Natural killer cell (primary cell): ENCODE measurements at places on chromosomes 1 and 21. TPM values are rescaled to one million over a fixed set of nuclear protein-coding genes. Genes with fewer than 3 reads are reported as not detected.

DNA sequence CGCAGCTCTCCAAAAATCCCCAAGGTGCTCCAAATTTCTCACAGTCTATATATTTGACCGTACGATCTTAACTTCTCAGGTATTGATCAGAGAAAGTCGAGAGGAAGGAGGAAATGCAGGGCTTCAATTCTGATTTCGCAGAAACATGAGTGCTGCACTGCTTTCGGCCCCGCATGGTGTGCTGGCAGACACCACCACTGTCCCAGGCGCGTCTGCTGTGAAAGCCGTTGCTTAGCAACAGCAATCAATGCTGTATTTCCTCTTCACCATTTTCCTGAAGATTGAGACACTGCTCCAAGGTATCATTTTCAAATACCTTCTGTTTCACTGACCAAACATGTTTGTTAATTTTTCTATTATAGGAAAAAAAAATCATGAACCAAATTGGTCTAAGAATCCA, 296.3 kb downstream of the SMYD3 start:
- H3K27me3 ChIP-seq: no peaks in the 10 kb centered on the region
- H3K36me3 ChIP-seq: no peaks in the 10 kb centered on the region
- no peaks in the 10 kb centered on the region for H3K4me1 ChIP-seq
- no peak overlapping the region for H3K4me3 ChIP-seq
- no peak overlapping the region for H3K27ac ChIP-seq
- DNase-seq: no peak

DNA sequence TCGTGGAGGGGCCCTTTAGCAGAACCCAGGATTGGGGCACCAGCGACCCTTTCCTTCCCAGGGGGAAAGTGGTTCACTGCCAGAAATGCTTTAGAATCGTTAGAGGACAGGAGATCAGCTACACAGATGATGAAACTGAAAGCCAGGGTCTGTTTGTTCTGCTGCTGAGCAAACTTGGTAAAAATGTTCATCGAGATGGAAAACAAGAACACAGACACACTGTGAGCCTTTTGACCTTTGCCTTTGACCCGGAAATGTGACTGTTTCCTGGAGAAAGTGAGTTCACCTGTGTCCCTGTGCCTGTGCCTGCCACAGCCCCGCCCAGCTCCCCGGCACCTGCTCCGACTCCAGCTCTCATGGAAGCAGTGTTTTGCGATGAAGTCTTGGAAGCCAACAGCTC, 234.3 kb downstream of the CAMTA1 start:
- H3K36me3 ChIP-seq: no peaks in the 10 kb centered on the region
- no peak for DNase-seq
- H3K4me1 ChIP-seq: no peaks in the 10 kb centered on the region
- H3K27ac ChIP-seq: no peak overlapping the region
- H3K4me3 ChIP-seq: no peak overlapping the region

GRCh38 chr1:154876842-154877369, 6.8 kb upstream of the KCNN3 start:
- no peaks in the 10 kb centered on the region for H3K4me1 ChIP-seq
- no peaks in the 10 kb centered on the region for H3K36me3 ChIP-seq
- no peak overlapping the region for H3K4me3 ChIP-seq
- no peak overlapping the region for H3K27ac ChIP-seq
- DNase-seq: no peak
- no peaks in the 10 kb centered on the region for H3K27me3 ChIP-seq

DNA sequence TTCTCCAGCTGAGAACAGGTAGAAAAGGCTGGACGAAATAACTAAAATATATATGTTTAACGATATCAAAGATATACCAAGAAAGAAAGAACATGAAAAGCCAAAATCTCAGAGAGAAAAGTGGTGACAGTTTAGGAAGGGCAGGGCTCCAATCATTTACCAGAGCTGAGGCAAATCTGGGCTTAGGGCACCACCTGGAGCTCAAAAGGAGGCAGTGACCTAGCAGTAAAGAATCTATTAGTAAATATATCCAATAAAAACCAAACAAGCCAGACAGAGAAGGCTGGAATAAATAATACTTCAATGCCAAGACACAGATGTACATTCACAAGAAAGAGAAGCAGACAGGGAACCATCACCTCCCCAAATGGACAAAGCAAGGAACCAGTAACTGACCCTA, 43.5 kb downstream of the CHIA start:
- no peaks in the 10 kb centered on the region for H3K36me3 ChIP-seq
- no peak for DNase-seq
- no peaks in the 10 kb centered on the region for H3K27me3 ChIP-seq
- no peak overlapping the region for H3K4me3 ChIP-seq

- peak overlapping the region; percentile 61 for H3K4me3 ChIP-seq
- DNase-seq: peak; percentile 69
- H3K27ac ChIP-seq: peak overlapping the region; percentile 14
- H3K36me3 ChIP-seq: no peaks in the 10 kb centered on the region
These were observed 733 bp downstream of the KDM5B start for GRCh38 chr1:202807451-202807925.

DNA sequence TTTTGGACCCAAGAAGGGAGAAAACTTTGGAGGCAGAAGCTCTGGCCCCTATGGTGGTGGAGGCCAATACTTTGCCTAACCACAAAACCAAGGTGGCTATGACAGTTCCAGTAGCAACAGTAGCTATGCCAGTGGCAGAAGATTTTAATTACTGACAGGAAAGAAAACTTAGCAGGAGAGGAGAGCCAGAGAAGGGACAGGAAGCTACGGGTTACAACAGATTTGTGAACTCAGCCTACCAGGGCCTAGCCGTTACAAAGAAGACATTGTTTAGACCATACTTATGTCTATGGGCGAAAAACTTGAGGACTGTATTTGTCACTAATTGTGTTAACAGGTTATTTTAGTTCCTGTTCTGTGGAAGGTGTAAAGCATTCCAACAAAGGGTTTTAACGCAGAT, 10.4 kb upstream of the ACOT11 start:
- H3K27ac ChIP-seq: no peak overlapping the region
- H3K4me3 ChIP-seq: no peak overlapping the region
- no peaks in the 10 kb centered on the region for H3K27me3 ChIP-seq
- no peak for DNase-seq
- H3K36me3 ChIP-seq: no peaks in the 10 kb centered on the region

- H3K27ac ChIP-seq: no peak overlapping the region
- no peaks in the 10 kb centered on the region for H3K4me1 ChIP-seq
- no peak overlapping the region for H3K4me3 ChIP-seq
- H3K36me3 ChIP-seq: peaks cover 29% of the 10 kb centered on the region
- no peak for DNase-seq
These were observed 7.5 kb downstream of the TAF1A start for GRCh38 chr1:222582099-222582774.

- H3K4me1 ChIP-seq: peaks cover 10% of the 10 kb centered on the region
- H3K27ac ChIP-seq: no peak overlapping the region
- no peaks in the 10 kb centered on the region for H3K36me3 ChIP-seq
- no peak for DNase-seq
These were observed 15.9 kb upstream of the EDN2 start for GRCh38 chr1:41500378-41500777.

GRCh38 chr1:220271706-220272046, 577 bp downstream of the RAB3GAP2 start:
- peak overlapping the region; percentile 91 for H3K27ac ChIP-seq
- peaks cover 7% of the 10 kb centered on the region for H3K36me3 ChIP-seq
- DNase-seq: peak; percentile 39
- H3K4me3 ChIP-seq: peak overlapping the region; percentile 93

DNA sequence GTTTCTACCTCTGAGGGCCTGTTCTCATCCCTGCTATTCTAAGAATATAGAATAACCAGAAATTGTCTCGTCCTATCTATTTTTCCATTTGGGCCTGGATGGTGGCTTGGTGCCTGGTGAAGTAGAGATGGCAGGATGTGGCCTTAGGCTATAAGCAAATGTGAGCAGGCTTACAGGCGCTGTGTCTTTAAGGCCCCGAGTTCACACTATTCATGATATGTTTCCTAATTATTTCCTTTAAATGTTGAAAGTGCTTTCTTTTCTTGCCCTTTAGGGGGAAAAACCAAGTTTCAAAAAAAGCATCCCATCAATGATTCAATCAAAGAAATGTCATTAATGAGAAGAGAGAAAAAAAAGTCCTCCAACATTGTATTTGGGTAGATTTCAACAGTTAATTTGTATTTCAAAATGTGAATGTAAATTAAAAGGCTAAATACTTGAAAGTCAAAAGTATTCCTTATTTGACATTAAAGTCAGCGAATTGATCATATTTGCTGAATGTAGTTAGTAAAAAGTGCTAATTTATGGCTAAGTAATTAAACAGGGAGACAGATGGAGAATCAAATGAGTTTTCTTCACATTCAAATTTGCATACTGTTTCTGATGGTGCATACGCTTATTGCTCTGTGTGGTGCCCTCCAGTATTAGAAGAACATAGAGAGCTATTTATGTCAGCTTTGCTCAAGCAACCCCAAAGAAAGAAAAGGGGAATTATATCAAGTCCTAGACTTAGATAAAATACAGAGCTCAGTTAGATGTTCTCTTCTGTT, 34.0 kb upstream of the HUNK start:
- no peak for DNase-seq
- no peaks in the 10 kb centered on the region for H3K27me3 ChIP-seq
- no peak overlapping the region for H3K4me3 ChIP-seq
- H3K36me3 ChIP-seq: no peaks in the 10 kb centered on the region
- H3K27ac ChIP-seq: no peak overlapping the region

DNA sequence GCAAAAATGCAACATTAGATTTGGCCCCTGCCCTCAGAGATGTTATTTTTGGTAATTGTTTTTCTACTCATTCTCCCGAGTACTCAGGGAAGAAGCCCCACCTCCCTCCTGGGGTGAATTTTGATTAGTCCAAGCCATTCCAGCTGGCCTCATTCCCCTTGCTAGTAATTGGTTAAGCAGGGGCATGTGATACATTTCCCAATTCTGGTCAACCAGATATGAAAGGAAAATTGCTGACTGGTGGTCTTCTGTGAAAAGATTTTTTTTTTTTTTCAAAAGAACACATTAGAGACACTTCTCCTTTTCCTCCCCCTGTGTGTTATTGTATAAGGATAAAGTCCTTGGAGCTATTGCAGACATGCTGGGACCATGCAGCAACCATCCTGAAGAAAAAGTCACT, 71.1 kb upstream of the AKT3 start:
- peaks cover 21% of the 10 kb centered on the region for H3K27me3 ChIP-seq
- no peaks in the 10 kb centered on the region for H3K36me3 ChIP-seq
- no peak for DNase-seq
- H3K27ac ChIP-seq: no peak overlapping the region
- no peak overlapping the region for H3K4me3 ChIP-seq

GRCh38 chr1:37038227-37039093, 4.1 kb upstream of the GRIK3 start:
- no peak overlapping the region for H3K4me3 ChIP-seq
- H3K4me1 ChIP-seq: peaks cover 3% of the 10 kb centered on the region
- H3K27me3 ChIP-seq: peaks cover 7% of the 10 kb centered on the region
- no peaks in the 10 kb centered on the region for H3K36me3 ChIP-seq
- no peak for DNase-seq

DNA sequence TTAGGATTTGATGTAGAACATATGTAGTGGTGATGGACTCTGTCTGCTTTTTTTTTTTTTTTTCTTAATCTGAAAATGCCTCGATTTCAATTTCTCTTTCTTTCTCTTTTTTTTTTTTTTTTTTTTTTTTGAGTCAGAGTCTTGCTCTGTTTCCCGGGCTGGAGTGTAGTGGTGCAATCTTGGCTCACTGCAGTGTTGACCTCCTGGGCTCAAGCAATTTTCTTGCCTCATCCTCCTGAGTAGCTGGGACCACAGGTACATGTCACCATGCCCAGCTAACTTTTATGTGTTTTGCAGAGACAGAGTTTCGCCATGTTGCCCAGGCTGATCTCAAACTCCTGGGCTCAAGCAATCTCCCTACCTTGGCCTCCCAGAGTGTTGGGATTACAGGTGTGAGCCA, 17.4 kb downstream of the MAST2 start:
- no peak for DNase-seq
- H3K4me1 ChIP-seq: no peaks in the 10 kb centered on the region
- H3K27me3 ChIP-seq: no peaks in the 10 kb centered on the region
- no peaks in the 10 kb centered on the region for H3K36me3 ChIP-seq
- H3K4me3 ChIP-seq: no peak overlapping the region
- H3K27ac ChIP-seq: no peak overlapping the region

DNA sequence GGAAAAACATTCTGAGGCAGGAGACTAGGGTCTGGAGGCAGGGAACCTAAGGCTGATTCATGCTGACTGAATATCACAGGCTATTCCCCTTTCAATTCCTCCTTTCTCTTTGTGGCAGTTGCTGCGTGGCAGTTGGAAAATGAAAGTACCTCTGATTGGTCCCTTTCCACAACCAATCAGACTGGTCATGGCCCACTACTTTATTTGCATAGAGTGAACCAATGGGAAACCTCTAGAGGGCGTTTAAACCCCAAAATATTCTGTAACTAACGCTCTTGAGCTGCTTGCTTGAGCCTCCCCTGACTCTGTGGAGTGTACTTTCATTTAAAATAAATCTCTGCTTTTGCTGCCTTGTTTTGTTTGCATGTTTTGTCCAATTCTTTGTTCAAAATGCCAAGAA, 27.7 kb upstream of the VN1R5 start:
- H3K36me3 ChIP-seq: no peaks in the 10 kb centered on the region
- no peak for DNase-seq
- no peak overlapping the region for H3K27ac ChIP-seq
- no peaks in the 10 kb centered on the region for H3K4me1 ChIP-seq
- no peak overlapping the region for H3K4me3 ChIP-seq

DNA sequence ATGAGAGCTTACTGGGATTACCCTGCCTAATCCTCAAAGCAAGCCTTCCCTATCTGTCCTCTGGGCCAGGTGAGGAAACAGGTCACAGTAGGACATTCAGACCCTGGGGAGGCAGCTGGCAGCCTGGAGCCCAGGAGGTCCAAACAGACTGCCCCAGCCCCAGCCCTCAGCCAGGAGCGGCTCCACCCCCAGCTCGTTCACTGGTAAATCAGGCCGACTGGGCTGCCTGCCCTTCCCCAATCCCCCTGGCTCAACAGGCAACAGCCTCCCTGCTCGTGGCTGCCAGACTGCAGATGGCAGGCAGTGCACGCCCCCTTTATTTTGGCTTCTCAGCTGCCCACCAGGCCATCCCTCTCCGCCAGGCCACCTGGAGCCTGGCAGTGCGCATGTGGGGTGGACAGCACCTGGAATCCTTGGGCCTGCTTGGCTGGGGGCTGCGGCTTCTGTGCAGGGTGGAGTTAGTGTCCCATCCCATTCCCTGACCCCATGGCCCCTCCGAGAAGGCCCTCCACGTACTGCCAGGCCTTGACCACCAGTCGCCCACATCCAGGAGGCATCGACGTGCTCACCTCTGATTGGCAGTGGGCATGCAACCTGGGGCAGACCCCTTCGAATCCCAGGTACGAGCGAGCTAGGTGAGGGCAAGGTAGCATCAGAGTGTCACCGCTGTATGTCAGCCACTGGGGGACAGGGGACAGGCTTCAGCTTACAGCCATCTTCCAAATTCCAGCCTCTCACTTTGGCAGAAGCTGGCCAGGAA, 11.2 kb upstream of the ZNF670 start:
- no peak overlapping the region for H3K27ac ChIP-seq
- no peak overlapping the region for H3K4me3 ChIP-seq
- H3K27me3 ChIP-seq: no peaks in the 10 kb centered on the region
- no peak for DNase-seq

- H3K27me3 ChIP-seq: no peaks in the 10 kb centered on the region
- no peak overlapping the region for H3K27ac ChIP-seq
- H3K4me3 ChIP-seq: no peak overlapping the region
- DNase-seq: no peak
- H3K36me3 ChIP-seq: no peaks in the 10 kb centered on the region
- H3K4me1 ChIP-seq: peaks cover 15% of the 10 kb centered on the region
These were observed 13.5 kb downstream of the KCNN3 start for GRCh38 chr1:154856544-154856943.

- no peak for DNase-seq
- H3K4me1 ChIP-seq: peaks cover 19% of the 10 kb centered on the region
These were observed 62.1 kb downstream of the MEF2D start for GRCh38 chr1:156438278-156438987.

The SHISAL2A gene
- 31.4 TPM for total RNA-seq

The CSF1 gene
- total RNA-seq: 2.1 TPM

The CD1D gene
- total RNA-seq: 0.52 TPM

The TCP10L gene
- total RNA-seq: 1.3 TPM
